ENCODE measurements at places on chromosomes 2 and 18.

GRCh38 chr2:60445684-60446179 is 107.7 kb downstream of the BCL11A start:
- no peak for DNase-seq

GRCh38 chr2:96138179-96139145 is at the start of gene ASTL:
Gene ASTL, minus strand, starts transcription at chr2:96138502. Its CDS starts 66 bp downstream, at chr2:96138436.
- no peak for DNase-seq

GRCh38 chr2:100411841-100412292 is 5.6 kb downstream of the CHST10 start:
- DNase-seq: no peak

DNA sequence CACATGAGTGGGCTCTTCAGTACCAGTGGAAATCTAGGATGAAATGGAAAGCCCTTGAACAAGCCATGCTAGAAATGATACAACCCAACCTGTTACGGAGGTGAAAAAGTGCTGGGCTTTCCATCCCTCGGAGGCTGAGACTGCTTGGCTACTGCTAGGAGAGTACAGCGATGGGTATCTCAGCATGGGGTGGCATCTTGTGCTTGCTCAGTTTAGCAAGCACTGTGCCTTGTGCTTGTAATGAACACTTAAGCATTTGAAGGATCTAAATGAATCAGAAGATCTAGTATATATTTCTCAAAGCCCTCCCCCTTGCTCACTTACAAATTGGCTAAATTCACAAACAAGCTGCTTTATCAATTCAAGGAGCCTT is 44.3 kb upstream of the EHBP1 start:
- no peak for DNase-seq

DNA sequence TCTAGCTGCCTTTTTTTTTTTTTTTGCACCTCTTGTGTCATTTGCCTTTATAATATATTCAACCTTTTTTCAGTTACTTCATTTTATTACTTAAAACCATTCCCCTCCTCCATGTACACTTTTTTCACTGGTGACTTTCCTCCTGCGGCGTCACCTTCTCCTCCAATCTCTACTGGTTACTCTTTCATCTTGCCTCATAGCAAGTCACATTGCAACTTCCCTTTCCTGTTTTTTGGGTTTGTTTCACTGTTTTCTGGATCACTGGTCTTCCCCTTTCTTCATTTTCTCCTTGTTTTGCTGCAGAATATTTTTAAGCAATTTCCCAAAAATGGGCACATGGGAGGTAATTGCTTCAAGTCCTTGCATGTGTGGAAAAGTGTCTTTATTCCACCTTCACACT is 37.7 kb upstream of the GPR155 start:
- DNase-seq: no peak

- no peak for DNase-seq
Observed at GRCh38 chr2:134290358-134290757, 36.5 kb downstream of the MGAT5 start.

DNA sequence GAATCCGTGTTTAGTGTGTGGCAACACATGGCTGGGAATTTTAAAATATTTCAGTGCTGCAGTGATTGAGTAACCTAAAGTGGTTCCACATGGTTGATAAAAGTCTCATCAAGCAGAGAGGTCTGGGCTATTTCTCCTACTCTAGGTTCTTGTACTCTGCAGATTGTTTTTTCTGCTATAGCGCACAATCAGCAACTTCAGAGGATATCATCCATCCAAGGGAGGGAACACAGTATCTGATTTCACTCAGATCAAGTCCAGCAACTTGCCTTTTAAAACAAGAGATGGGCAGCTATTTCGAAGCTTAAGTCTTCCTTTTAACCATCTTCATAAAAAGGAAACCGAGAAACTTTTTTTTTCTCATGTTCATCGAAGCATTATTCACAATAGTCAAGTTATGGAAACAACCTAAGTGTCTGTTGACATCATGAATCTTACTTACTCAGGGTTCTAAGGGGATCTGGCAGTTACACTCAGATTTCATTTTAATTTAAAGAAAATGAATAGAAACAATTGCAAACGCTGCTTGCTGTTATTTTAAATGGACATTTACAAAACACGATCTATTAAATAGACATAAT is 172.7 kb upstream of the TRIB2 start:
- DNase-seq: no peak

DNA sequence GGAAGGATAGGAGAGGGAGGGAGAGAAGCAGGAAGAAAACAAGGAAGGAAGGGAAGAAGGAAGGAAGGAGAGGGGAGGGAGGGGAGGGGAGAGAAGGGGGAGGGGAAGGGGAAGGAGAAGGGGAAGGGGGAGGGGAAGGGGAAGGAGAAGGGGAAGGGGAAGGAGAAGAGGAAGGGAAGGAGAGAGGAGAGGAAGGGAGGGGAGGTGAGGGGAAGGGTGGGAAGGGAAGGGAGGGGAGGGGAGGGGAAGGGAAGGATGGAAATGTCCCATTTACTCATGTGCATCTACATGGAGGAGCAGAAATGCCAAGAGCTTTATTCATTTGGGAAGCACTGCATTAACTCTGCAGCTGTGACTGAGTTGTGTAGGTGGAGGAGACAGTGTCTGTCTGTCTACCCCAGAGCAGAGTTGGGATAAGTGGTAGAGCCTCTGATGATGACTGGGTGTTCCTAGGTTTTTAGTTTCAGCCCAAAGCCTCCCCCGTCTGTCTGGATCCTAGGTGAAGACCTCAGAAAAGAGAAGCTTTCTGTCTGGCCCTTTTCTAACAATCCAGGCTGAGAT is 131.3 kb downstream of the COL6A3 start:
- DNase-seq: no peak

- peak; percentile 31 for DNase-seq
Observed at GRCh38 chr2:46831051-46831868, 84.3 kb downstream of the MCFD2 start.

GRCh38 chr2:238369591-238370040 is 49.3 kb downstream of the TRAF3IP1 start:
- DNase-seq: no peak

- no peak for DNase-seq
Observed at GRCh38 chr18:37425222-37425621, 140.4 kb downstream of the CELF4 start.

DNA sequence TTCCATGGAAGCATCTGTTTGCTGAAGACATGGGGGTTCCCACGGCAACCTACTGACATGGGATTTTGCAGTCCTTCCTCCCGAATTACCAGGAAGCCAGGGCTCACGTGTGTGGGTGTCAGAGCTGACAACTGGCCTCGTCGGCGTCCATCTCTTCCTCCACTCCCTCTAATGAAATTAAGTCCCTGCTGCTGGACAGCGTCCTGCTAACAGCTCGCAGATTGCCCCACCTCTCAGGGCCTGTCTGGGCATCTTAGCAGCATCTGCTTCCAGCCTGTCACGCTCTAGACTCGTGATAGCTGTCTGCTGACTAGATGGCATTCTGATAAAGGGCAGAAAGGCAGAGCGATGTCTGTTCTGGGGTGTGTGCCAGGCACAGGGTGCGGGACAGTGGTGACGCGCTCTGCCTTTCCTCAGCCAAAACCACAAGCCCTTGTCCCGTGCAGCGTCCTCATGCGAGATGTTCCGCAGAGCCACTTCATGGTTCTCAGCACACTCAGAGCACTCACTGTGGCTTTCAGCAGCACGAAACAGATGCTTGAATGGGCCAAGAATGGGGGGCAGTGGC is 161.1 kb downstream of the ARL4C start:
- DNase-seq: peak; percentile 22

GRCh38 chr2:50597206-50597605 is 434.7 kb downstream of the NRXN1 start:
- DNase-seq: no peak

- no peak for DNase-seq
Observed at GRCh38 chr18:10477863-10478260, 23.4 kb downstream of the APCDD1 start.

DNA sequence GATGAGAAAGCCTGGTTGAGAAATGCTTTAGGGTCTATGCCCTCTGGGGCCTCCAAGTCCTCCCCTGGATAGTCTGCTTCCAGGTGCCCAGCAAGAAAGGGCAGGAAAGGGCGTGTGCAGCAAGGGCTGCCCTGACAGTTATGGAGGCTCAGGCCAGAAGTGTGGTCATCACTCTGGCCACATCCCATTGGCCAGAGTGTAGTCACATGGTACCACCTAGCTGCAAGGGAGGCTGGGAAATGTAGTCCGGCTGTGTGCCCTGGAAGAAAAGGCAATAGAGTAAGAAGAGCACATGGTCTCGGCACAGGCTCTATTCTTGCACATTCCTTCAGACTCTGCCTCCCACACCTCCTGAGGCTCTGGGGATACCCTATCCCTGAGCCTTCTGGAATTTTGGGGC is 35.7 kb downstream of the ODC1 start:
- DNase-seq: no peak

GRCh38 chr2:225526760-225527390 is 127.4 kb downstream of the NYAP2 start:
- DNase-seq: no peak

- peak; percentile 99 for DNase-seq
Observed at GRCh38 chr2:20446917-20447436, at the start of gene RHOB. Gene RHOB, plus strand, starts transcription at chr2:20447074. Its CDS starts 392 bp downstream, at chr2:20447466.

- no peak for DNase-seq
Observed at GRCh38 chr18:51153659-51154371, 43.7 kb downstream of the MEX3C start.

DNA sequence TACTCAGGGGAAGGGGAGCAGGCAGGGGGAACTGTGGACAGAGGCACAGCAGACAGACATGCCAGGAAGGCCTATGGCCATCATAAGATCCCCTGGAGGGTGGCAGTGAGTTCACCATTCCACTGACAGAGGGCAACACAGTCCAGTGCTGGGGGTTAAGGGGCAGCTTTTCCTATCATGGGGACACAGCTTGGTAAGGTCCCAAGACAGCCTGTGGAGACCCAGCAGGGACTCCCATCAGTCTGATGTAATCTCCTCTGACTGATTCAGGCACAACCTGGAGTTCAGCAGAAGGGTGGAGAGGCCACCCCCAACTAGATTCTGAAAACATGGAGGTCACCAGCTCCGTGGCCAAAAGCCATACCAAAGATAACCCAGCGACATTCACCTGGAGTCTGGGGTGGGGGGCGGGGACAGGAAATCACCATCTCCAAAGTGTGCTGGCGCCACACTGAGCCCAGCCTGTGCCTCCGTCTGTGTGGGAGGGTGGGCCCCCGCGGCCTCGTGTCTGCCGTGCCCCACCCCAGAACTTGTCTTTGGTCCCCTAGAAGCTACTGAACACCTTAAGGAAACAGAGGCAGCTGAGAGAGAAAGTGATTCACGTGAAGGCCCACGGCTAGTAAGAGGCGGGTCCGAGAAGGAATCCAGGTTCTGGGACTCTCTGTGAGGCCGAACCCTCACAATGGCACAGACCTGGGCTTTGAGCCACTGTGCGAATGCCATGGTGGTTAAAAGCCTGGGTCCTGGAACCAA is 28.6 kb downstream of the DNMT3A start:
- DNase-seq: no peak

GRCh38 chr2:45130736-45131135 is 121.5 kb upstream of the SIX2 start:
- DNase-seq: no peak

DNA sequence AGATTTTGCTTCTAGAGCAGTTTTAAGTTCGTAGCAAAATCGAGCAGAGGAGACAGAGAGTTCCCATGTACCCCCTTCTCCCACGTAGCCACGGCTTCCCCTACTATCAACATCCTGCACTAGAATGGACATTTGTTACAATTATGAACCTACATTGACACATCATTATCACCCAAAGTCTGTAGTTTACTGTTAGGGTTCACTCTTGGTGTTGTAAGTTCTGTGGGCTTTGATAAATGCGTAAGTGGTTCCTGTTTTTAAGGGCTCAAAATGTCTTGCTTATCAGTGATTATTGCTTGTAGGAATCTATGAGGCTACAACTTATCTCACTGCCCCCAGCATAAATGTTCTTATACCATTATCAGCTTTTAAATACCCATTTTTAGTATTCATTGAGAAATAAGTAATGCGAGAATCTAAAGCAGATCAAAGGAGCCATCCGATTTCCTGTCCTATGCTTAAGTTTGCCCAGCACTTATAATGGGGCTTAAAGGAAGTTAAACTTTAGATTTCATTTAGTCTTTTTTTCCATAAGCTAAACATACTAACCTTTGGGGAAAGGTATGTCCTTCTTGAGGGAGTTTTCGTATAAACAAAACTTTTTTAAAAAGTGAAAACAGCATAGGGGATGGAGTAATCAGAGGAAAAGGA is 118.7 kb downstream of the HAUS1 start:
- no peak for DNase-seq

- DNase-seq: no peak
Observed at GRCh38 chr2:133167990-133168389, 400.3 kb downstream of the NCKAP5 start.

DNA sequence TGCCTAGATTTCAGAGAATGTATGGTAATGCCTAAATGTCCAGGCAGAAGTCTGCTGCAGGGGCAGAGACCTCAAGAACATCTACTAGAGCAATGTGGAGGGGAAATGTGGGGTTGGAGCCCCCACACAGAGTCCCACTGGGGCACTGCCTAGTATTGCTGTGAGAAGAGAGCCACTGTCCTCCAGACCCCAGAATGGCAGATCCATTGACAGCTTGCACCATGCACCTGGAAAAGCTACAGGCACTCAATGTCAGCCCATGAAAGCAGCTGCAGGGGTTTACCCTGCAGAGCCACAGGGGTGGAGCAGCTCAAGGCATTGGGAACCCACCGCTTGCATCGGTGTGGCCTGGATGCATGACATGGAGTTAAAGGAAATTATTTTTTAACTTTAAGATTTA is 314.1 kb downstream of the CYRIA start:
- DNase-seq: no peak

DNA sequence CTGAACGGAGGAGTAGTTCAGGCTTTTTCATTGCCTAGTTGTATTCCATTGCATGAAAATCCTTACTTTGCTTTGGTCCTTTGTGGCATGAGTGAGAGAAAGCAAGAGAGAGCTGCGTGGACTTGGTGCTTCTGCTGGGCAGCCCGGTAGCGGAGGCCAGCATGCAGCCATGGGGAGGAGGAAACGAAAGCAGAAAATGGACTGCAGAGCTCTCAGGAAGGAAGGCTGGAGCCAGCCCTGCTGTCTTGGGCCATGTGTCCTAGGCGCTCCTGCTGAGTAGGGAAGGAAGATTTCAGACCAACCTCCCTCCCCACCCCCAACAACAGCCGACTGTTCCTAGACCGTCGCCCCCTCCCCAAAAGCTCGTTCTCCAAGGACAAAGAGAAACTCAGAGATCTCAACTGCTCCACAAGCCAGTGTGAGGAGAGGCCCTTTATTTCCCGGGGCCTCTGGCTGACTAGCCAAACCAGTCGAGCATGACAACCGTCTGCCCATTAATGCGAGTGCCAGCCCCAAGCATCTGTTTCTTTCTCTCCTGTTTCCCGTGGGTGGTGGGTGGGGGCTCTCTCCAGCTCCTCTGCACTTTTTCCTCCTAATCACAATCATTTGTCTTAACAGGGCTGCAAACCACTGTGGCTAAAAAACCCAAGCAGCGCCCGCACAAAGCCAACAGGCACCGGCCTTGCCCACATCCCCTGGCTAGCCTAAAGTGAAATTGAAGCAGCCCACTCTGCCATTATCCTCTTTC is 66.8 kb upstream of the FZD7 start:
- no peak for DNase-seq

DNA sequence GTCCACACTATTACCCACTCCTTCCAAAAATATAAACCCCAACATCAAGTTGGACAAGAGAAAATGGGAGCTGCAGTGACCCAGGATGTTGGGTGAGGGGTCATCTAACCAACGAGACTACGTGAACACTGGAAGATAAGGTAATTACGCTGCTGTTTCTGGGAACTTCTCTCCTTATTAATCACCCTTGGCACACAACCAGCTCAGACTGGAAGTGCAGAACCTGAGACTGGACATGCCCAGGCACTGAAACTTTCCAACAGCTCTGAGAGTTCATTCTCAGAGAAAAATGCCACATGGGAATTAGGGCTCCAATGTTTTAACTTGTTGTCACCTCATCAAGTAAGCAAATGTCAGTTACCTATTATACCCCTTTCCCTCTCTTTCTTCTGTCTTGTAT is 135.3 kb downstream of the CCDC148 start:
- no peak for DNase-seq

Measured in uterus (tissue), 4 donors.